Activated CD4-positive, alpha-beta T cell treated with anti-CD3 and anti-CD28 coated beads, Interleukin-2, amount 10 ng/mL, durations not matched to agents 7 days and 5 days (primary cell): ENCODE measurements at places on chromosomes 7 and 10.

DNA sequence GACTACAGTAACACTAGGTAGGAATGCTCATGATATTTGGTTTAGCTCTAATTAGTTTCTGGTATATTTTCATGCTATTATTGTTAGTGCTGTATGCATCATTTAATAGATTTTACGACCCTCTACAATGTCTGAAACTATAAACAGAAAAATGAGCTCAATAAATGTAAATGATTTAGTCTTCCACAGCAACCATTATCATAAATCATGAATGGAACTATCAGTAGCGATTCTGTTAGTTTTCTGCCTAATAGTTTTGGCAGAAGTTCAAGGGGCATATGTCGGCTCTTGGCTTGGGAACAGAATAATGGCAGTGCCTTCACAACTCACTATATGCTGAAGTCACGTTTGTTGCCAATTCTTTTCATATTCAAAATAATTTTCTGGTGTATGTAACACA lies 494.8 kb downstream of the PARD3 start:
- no peak for DNase-seq

- no peak for DNase-seq
Observed at GRCh38 chr7:36151921-36152755, 916 bp upstream of the EEPD1 start.

DNA sequence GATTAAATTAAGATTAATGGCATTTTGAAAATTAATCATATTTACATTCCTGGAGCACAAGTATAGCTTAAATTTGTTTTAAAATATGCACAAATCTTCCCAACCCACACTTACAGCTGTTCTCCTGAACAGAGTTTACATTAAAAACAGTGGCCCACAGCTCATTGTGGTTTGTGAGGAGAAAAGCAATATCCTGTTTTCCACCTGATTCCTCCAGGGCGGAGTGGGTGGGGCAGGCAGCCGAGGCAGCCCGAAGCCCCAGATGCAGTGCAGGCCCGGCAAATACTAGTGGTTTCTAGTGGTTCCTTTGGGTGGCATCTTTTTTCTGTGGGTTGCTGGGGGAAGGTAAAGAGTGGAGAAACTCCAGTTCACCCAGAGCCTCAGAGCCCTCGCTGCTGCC lies 280.8 kb downstream of the ARHGAP12 start:
- DNase-seq = no peak

DNA sequence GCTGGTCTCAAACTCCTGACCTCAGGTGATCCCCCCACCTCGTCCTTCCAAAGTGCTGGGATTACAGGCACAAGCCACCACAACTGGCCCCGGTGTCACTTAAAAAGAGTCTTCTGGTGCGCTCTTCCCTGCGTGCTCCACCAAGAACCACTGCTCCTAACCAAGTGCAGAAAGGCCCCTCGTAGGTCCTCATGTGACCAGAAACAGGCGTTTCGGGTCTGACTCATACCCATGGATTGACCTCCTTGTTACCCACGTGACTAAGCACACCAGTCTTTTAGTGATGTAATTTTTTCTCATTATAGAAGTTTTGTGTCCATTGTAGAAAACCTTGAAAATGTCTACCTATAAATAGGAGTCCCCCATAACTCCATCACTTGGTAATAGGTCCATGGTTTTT lies 13.9 kb downstream of the FKBP6 start:
- DNase-seq = no peak

DNA sequence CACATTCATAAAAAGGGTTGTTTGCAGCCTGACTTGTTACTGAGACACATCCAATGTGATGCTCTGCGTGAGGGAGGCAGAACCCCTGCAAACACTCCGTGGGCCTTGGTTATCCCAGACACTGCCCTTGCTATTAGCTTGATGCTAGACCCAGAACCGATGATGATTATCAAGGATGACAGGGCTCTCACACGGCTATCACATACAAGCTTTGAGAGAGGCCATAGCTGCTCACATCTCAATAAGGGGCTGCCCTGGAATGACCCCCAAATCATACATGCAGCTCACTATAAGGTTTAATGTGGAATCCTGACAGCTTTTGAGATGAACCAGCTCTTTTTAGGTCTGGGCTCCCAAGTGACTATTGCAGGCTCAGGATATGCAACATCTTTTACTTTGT lies 44.4 kb upstream of the TCERG1L start:
- no peak for DNase-seq

DNA sequence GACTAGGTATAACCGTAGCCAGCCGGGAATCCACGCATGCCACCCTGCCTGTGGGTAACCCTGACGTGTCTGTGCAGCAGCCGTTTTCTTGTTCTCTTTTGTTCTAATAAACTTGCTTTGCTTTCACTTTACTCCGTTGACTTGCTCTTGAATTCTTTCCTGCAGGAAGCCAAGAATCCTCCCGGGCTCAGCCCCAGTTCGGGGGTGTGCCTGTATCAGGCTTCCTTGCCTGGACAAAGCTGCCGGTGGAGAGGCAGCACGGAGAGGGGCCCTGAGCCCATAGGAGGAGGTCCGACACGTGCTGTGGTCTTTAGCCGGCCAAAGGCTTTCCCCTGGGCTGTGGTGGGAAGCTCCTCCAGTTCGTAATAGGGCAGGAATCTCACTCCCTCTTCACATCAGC lies 256.5 kb upstream of the PPP2R2D start:
- DNase-seq = no peak

GRCh38 chr10:28008054-28008453 lies 9.2 kb upstream of the ODAD2 start:
- DNase-seq = no peak
